Frontal cortex (tissue), 4 donors: ENCODE measurements at places on chromosomes 4 and X.

DNA sequence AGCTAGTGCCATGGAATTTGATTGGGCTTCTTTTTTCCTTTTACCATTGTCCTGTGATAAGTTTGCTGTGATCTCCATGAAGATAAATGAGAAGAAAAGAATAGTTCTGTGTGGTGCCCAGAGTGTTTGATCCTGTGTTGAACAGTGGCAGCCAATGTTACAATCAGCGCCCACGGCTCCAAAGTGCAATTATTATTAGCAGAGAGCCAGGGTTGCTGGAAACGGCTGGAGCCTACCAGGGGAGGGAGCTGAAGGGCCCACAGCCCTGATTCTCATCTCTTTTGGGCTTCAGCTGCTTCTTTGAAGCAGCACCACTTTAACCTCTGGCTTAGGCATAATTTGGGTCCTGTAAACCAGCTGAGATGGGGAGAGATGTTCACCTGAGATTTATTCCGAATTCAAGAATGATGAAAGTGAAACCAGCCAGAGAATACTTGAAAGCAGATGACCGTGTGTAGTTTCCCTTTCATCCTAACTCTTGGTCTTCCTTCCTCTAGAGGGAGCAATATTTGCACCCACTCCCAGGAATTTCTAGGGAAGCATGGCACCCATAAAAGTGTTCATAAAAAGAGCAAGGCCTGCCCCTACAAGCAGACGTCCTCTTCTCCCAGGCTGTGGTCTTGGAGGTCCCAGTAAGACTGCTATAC, 298.3 kb downstream of the EVC2 start:
- DNase-seq, result no peak

DNA sequence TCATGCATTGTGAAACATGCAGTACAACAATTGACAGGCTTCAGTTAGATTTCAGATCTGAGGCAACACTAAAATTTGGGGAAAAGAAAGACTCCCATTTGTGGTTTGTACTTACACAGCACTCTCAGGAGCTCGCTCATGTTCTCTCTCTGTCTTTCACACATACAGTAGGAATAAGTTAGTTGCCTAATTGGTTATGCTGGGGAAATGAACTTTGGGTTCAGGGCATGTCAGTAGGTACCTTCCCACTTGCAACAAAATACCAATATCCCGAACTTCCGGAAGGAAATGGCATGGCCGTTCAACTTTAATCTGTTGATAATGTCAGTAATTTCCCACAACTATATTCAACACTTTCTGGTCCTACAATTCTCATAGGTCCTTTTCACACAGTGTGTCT, 218.4 kb downstream of the RELL1 start:
- no peak for DNase-seq

GRCh38 chr4:625631-626161, 323 bp downstream of the PDE6B start:
- DNase-seq, result no peak

DNA sequence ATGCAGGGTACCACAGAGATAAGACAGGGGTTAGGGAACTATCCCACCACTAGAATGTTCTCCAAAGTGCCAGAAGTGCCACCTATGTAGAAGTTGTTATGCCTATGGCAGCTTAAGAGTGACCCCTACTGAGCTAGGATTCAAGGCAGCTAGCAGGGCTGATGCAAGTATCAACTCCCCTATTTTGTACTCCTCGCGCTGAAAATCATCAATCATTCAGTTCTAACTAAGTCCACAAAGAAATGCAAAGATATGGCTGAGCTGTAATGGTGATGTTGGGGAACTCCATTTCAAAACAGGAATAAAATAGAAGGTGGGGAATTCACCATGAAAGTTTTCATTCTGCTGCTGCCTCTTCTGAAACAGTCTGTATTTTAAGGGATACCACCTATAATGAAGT, 13.8 kb downstream of the ACSL4 start:
- DNase-seq, result no peak

GRCh38 chr4:11895766-11896165, 467.1 kb upstream of the HS3ST1 start:
- DNase-seq, result no peak

DNA sequence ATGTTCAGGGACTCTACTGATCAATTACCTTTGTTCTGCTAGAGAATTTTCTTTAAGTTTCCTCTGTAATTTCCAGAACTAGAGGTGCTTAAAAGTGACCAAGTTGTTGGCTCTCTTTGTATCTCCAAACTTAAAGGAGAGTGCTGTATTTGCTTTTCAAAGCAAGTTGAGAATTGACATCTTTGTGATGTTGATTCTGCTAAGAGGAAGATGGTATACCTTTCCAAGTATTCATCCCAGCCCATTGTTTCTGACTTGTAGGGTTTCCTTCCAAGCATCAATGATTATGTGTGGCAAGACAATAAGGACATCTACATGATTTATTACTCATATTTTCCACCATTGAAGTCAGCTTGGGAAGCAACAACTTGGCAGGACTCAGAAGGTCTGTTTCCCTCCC, 190.6 kb downstream of the GC start:
- no peak for DNase-seq

GRCh38 chr4:80307183-80307735, 28.3 kb upstream of the CFAP299 start:
- DNase-seq, result no peak

DNA sequence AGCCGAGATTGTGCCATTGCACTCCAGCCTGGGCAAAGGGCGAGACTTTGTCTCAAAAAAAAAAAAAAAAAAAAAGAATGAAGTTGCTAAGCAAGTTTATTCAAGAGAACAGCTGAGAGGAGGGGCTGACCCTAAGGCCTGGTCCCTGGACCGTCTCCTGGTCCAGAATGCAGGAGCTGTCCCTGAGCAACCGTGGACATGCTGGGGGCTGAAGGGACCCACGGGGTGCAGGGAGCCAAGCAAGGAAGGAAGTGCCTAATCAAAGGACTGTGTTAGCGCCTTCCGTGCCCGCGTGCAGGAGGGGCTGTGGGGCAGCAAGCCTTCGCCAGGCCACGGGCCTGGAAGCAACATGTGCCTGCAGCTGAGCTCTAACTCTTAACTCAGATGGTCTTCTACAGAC, 39.1 kb upstream of the CDKN2AIP start:
- DNase-seq, result no peak

GRCh38 chr4:147526272-147526654, 45.4 kb downstream of the EDNRA start:
- no peak for DNase-seq

DNA sequence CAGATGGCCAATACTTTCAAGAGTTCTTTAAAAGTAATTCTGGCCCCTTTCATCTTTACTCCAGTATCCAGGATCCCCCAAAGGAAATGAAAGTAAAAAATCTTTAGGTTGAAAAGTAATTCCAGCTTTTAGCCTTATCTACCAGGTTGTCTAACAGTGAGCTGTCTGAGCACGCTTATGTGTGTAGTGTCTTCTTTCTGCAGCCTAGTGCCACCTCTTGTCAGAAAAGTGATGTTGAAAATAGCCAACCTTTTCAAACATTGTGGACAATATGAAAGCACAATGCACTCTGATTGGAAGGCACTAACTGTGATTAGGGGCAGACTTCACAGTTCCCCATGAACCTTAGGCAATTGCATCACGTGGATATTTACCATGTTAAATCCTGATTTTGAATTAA, 92.1 kb downstream of the RELL1 start:
- no peak for DNase-seq

- no peak for DNase-seq
Measured at GRCh38 chrX:44305921-44306320, 37.6 kb downstream of the EFHC2 start.

DNA sequence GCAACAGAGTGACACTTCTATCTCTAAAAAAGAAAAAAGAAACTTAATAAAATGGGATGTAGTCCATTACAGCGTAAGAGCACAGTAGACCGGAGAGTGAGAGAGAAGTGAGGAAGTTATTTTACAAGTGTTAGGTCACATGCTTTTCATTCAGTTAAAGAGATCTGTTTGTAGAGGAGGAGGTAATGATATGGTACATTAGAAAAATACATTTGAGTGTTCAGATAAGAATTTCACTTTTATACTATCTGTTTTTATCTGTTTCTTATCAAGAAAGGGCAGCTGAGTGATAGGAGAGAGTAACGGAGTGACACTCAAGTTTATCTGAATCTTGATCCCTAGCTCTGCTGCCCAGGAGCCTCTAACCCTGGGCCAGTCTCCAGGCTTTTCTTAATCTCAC, 38.9 kb downstream of the FNIP2 start:
- DNase-seq, result no peak

DNA sequence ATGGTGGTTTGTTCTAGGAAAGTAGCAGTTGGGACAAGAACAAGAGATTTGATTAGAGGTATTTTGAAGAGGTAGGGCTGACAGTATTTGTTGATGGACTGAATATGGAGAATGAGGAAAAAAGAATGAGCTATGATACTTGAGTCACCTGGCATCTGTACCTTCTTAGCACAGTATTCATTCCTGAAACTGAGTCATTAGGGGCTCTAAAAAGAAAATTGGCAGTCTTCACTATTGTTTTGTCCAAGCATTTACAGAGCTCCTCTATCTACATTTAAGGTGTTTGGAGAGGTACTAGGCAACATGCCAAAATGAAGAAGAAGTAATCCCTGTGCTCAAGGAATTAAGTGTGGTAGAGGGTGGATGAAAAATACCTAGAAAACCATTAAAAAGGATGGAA, 165.8 kb downstream of the SHROOM4 start:
- DNase-seq, result no peak

DNA sequence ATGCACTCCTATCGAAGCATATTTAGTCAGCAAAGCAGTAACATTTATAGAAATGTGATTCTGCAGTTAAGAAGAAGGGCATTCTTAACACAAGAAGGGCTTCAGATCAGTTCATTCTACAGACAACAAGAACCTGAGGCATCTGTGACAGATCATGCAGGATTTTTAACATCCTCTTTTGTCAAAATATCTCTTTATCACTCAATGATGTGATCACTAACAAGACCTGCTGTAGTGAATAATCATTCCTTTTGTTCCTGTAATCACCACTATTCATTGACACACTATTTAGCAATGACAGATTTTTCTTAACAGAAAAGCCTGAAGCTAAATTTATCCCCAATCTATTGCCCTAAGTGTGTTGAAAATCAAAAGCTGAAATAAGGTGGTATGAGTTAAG, 47.8 kb upstream of the ARHGAP24 start:
- DNase-seq, result no peak

DNA sequence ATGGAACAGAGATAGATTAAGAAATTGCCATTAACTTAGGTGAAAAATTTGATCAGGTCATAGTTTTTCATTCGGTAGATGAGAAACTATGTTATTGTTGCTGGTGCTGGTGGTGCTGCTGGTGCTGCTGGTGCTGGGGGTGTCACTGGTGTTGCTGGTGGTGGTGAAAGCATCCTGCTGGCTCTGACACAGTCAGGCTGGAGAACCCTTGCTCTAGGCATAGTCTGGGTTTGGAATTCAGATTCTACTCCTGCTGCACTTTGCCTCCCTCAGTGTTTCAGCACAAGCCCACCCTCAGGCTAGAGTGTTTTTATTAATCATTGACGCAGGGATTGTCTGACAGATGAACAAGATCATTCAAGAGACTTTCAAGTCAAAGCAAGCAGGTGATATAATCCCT, 80.2 kb downstream of the USP46 start:
- no peak for DNase-seq

DNA sequence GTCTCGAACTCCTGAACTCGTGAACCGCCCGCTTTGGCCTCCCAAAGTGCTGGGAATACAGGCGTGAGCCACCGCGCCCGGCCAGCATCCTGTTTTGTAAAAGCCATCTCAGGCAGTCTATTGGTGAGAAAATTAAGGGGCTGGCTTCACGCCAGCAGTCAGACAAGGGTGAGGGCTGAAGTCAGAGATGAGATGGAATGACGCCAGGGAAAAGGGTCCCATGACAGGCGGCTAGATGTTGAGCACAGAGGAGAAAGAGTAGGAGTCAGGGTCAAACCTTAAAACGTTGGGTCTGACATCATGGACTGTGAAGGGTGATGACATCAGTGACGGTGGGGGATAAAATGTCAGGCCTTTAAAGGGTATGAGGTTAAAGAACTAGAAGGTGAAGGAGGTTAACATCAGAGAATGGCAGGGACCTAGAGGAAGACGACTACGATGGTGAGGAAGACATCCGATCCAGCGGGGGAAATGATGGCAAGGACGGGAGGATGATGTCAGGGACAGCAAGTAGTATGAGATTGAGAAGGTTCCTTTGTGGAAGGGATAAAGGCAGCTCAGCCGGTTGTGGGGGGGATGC, 504 bp upstream of the RBM3 start:
- DNase-seq, result no peak

- DNase-seq, result no peak
Measured at GRCh38 chr4:117770269-117771102, 263.8 kb upstream of the NDST3 start.

DNA sequence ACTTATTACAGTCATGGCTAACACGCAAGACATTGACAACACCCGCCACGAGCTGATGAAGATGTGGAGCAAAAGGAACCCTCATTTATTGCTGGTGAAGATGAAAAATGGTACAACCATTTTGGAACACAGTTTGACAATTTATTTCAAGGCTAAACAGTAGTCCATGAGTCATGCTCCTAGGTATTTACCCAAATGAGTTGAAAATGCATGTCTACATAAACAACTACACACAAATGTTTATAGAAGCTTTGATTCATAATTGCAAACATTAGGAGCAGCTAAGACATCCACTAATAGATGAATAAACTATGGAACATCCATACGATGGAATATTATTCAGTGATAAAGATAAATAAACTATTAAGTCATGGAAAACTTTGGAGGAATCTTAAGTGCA, 580.1 kb downstream of the RAPGEF2 start:
- DNase-seq, result no peak

DNA sequence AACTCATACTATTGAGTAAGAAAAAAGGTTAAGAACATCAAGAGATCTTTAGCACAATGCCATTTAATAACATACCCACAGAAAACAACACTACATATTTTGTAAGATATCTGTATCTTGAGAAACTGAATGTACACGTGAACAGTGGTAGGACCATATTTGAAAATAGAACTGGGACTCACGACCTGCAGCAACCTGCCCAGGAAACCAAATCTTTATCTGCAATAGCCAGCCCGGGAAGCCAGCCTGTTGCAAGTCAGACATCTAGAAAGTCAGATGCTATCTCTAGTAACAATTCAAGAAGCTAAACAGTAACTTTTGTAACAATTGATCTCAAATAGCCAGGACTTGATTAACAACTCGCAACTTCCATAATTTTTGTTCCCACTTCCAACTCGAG, 52.6 kb upstream of the SOD3 start:
- DNase-seq, result no peak

- DNase-seq, result no peak
Measured at GRCh38 chrX:12672367-12673106, 118.7 kb upstream of the PRPS2 start.

GRCh38 chr4:163913571-163913970, 419.1 kb downstream of the TMA16 start:
- DNase-seq, result no peak
